Effector CD4-positive, alpha-beta T cell (primary cell): ENCODE measurements at places on chromosomes 4 and X.

DNA sequence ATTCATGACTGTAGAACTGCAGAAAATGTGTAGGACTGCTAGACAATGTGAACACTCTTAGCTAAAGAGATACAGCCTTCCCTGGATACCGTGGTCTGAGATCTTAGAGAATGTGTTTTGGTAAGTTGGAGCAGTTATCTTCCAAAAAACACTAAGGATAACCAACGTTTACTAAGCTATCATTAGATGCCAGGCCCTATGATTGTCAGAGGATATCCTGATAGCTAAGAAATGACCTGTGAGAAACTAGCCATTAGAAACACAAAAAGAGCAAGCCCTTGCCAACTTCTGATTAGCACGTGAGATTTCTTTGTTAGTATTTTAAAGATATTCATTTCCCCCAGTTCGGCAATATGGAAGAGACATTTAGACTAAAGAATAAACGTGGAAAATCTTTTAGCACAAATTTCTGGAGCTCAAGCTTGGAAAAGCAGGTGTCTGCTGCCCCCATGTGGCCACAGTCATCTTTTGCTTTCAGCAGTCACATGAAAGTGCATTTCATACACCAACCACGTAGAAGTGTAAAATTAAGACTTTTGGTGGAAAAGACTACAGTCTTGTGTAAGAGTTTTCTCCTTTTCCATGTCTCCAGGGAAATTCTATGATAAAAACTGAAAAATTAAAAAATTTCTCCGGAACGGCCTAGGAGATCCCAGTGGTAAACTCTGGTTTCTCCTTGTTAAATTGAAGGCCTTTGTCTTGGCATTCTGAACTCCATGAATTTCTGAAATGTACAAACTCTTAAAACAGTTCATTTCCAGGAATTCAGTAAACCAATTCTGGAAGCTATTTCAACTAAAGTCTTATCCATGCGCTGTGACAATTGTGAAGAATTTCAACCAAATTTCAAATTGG lies 136.4 kb downstream of the ZNF674 start:
- DNase-seq: peak; percentile 56

DNA sequence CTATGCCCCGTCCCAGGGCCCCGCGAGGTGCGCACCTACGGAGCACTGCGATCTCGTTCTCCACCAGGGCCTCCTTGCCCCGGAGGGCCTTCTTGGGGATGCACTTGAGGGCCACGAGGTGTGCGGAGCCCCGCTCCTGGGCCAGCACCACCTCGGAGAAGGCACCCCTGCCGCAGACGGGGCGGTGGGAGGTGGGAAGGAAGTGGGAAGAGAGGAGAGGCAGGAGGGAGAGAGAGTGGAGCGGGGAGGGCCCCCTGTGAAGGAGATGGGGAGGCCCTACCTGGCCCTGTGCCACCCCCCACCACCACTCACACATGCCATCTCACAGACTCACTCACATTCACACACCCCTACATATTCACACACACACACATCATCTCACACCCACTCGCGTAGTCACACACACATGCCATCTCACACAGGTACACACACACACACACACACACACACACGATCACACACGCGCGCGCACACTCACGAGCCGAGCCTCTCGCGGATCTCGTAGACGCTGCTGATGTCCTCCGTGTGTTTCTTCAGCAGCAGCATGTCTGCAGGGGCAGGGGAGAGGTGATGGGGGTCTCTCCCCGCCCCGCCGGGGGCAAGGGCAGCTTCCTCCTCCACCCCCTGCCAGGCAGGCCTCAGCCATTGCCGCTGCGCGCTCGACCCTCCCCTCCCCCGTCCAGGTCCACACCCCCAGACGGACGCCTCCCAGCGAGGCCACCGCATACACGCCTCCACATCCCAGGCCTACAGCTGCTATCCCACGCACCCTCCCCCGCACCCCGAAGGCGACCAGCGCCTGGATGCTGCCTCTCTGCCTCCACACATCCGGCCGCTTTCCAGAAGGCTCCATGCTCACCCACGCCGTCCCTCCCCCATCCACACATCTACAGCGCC lies 834 bp downstream of the PNCK start:
- no peak for DNase-seq

DNA sequence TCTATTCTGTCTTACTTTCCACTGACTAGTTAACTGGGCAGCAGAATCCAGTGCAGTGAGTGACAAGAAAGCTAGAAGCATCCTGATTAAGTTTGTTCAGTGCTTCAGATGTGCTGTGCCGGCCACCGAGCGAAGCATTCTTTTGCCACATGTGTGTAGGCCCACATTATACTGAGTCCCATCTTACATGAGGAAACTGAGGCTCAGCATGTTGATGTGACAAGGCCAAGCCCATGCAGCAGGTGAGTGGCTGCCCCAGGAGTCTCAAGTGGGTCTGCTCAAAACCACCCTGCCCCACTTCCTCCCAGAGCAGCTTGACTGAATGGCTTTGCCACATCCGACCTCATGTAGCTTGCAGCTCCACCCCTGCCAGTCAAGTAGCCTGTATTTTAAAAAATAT lies 50.5 kb downstream of the RHOH start:
- DNase-seq: peak; percentile 50

DNA sequence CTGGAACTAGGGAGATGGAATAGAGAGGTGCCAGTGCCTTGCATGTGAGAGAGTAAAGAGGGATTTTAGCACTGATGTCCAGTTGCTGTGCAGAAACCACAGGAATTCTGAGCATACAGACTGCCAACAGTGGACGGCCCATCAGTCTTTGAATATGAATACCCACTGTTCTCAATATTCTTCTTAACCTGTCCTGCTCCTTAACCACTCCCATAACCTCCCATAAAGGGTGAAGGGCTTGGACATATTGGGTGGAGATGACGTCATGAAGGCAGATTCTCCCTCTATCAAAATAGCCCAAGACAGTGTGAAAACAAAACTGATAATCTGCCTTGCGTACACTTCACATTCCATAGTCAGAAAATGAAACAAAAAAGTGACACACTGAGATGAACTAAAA lies 1313.7 kb upstream of the PABPC4L start:
- no peak for DNase-seq

- DNase-seq: no peak
Observed at GRCh38 chr4:37675587-37676290, 10.4 kb downstream of the RELL1 start.

- no peak for DNase-seq
Observed at GRCh38 chr4:14596028-14596427, 406.3 kb upstream of the CPEB2 start.

- no peak for DNase-seq
Observed at GRCh38 chr4:67593741-67594175, 35.2 kb downstream of the STAP1 start.

- no peak for DNase-seq
Observed at GRCh38 chr4:70687392-70687791, 940 bp upstream of the UTP3 start.

- no peak for DNase-seq
Observed at GRCh38 chr4:188439641-188440311, 300.5 kb downstream of the TRIML1 start.

- DNase-seq: no peak
Observed at GRCh38 chr4:87088186-87088585, 132.2 kb downstream of the KLHL8 start.

- DNase-seq: no peak
Observed at GRCh38 chrX:48531358-48531959, 8.1 kb upstream of the TBC1D25 start.

DNA sequence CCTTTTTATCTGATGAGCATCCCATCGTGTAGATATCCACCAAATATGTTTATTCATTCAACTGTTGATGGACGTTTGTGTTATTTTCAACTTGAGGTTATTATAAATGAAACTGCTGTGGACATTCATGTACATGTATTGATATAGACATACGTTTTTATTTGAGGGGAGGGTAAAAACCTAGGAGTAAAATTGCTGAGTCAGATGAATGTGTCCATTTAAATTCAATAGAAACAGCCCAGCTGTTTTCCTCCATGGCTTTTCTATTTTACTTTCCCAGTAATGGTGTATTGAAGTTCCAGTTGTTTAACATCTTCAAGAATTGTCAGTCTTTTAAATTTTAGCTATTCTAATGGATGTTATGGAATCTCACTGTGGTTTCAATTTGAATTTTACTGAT lies 348.7 kb upstream of the GALNTL6 start:
- no peak for DNase-seq

DNA sequence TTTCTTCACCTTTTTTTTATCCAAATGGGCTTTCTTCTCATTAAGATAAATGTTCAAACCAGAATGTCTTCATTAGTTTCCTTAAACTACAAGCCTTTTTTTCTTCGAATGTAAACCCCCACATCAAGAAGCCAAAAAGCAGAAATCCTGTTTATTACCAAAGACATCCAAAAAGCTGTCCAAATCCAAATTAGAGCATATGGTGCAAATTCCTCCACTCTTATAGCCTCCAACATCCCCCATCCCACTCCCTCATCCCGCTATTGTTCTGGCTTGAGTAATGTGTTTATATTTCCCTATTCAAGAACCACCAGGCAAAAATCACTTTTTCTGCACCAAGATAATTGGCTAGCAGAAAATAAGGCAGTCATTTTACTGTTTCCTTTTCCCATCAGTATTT lies 315.1 kb upstream of the ADGRL3 start:
- DNase-seq: no peak

DNA sequence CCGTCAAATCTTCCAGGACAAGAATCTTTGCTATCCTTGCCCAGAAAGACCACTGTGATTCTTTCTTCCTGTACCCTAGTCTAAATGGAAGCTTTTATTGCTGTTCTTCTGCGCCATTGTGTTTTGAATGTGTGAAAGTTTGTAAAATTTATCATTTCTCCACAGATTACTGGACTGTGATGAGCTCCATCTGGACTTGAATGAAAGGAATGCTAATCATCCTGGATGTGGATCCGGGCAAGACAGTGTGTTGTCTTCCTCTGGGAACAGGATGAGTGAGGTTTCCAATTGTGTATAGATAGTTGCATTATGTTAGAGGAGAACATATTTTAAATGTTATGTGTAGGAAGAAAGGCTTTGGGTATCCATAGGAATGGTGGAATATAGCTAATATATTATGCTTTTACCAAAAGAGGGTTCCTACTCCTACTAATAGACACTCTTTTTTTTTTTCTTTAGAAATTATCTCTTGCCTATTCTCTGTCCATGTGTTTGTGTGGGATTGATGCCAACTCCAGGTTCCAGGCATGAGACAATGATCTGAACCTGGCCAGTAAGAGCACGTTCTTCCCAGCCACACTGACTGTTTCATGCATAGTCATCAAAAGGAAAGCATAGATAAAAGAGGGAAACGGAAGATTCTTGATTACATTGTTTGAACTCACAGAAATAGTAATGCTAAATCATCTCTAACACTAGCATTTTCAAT lies 803.6 kb upstream of the ADGRL3 start:
- DNase-seq: no peak

DNA sequence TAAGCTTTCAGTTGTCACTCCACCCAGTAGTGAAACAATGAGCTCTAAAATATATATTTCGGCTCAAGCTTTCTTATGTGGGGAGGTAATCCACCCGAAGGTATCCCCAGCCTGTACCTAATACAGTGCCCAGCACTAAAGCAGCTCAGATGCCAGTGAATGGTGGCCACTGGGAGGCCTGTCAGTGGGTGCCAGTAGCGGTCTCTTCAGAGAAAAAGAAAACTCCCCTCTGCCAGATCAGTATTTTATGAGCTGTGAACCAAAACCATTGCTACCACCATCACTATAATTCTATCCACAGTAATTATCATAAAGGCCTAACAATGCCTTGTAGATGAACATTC lies 835 bp upstream of the NFKB1 start:
- no peak for DNase-seq

DNA sequence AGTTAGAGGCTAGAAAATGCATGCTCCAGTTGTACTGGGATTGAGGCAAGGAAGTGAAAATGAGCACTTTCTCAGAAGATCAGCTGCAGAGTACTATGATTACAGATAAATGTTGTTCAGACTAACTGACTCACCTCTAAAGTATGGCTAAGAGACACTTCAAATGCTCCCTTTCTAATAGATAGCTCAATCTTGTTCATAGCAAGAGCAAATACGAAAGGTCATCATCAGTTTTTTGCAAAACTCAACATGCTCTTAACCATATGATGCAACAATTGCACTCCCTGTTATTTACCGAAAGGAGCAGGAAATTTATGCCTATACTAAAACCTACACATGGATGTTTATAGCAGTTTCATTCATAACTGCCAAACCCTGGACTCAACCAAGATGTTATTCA lies 838.4 kb upstream of the INTU start:
- no peak for DNase-seq

GRCh38 chrX:110750526-110751189 lies 45.0 kb downstream of the CHRDL1 start:
- DNase-seq: no peak

DNA sequence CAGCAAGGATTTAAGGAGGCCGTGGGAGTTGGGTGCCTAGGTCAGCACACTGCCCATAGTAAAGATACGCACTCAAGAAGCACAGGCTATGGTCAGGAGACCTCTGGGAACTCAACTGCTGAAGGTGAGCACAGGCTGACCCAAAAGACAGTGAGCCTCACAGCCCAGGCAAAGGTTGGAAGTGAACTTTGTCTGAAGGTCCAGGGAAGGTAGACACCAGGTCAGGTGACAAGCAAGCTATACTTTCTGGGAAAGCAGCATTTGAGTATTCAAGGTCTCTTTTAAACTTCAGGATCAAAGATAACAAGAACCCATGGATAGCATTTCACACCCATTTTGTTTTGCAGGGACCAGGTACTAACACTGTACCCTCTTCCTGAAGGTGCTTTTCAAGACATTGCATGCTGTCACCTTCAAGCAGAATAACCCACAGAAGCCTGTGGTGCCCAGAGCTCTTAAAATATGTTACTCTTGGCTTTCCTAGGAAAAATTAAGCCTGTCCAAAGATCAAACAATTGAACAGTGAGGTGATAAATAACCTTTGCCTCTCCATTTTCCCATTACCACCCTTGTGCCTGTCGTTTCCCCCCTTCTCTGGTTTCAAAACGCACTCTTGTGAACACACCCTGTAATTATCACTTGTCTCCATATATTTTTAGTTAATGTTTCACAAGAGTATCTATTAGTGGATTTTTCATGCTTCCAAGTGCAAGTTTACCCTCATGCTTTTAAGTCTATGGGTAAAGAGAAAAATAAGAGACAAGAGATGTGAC lies 3.4 kb upstream of the S100G start:
- no peak for DNase-seq

- no peak for DNase-seq
Observed at GRCh38 chr4:70660106-70660505, 6.2 kb downstream of the JCHAIN start.

GRCh38 chrX:110671068-110671803 lies 124.4 kb downstream of the CHRDL1 start:
- no peak for DNase-seq

DNA sequence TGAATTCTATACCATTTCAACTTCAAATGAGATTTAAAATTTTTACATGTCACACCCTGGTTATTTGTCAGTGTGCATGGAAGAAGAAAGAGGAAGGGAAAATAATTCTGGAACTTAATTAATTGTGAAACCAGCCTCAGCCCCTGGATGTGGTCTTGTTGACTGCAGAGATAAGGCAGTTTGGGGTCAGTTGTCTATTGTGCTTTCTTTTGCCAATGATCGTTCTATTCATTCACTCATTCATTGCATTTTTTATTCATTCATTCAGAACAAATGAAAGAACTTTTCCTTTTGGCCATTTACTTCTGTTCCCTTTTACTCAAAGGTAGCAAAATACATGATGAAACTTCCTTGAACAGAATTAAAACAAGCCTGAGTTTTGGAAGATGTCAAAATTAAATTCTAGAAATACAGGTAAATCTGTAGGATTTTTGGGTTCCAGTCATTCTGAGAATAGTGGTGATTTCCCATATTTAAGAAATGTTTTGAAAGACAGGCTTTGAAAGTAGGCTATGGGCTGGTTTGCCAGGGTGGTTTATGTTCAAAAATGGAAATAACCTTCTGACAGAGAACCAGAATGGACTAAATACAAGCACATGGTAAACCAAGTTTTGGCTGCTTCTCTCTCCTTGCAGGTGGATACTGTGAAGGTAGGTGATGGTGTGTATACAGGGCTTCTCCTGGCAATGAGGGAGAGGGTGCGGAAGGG lies 35.7 kb downstream of the PARM1 start:
- DNase-seq: no peak
